ENCODE measurements at places on chromosomes 1 and 21.

GRCh38 chr1:87796471-87796901, 467.8 kb downstream of the LMO4 start:
- DNase-seq: no peak

DNA sequence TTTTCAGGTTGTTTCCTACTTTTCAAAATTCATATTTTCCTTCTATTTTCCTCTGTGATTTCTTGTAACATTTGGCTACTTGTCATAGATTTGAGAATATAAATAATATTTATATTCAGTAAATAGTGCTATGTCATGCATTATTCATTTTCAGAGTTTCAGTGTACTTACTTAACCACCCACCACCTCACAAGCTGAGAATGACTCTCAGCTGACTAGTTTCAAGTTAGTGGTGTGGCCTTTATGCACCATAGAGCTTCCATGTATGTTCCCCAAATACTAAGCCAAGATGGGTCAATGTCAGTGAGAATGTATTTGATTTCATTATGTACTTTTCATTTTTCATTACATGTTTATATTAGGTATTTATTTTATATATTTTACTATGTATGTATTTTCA, 56.9 kb upstream of the RGS1 start:
- DNase-seq: no peak

- DNase-seq: no peak
These were observed 31.5 kb upstream of the C1orf198 start for GRCh38 chr1:230899841-230900251.

DNA sequence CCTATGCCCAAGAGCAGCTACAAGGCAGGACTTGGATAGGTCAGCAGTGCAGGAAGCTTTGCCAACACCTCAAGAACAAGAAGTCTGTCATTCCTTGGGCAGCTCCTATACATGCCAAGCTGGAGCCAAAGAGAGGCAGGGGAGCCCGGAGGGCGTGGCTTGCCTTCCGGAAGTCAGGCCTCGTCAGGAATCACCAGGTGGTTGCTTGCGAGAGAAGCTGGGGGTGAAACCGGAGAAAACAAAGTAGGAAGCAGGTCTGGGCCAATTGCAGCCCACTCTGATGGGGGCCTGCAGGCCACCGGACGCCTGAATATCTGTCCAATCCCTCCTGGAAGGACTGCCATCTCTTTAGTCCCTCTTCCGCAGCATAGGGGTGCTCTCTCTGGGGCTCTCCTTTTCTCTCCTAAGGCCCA, 794 bp upstream of the FAM76A start:
- DNase-seq: peak; percentile 81

- no peak for DNase-seq
These were observed 147.1 kb downstream of the NTPCR start for GRCh38 chr1:233097546-233097945.
